ENCODE measurements at places on chromosomes 12 and 14.

- DNase-seq: no peak
Observed at GRCh38 chr12:11162502-11162901, 8.5 kb upstream of the SMIM10L1 start.

DNA sequence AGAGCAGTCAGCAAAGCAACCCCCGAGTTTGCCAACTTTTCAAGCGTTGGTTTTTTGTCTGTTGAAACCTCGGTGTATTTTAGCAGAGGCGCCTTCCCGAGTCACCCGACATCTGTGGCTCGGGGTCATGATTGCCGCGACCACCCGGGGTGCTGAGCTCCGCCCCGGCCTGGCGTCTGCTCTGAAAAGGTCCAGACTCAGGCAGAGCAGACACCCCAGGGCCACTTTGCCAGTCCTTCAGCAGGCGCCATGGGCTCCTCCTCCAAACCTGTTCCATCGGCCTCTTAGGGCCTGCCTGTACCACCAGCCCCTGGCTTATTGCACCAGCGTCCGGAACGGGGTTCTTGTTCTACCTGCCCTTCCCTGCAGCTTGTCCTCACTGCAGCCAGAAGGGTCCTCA lies 19.1 kb downstream of the ANKRD9 start:
- peak; percentile 55 for DNase-seq

GRCh38 chr12:3152892-3153291 lies 75.7 kb downstream of the TSPAN9 start:
- no peak for DNase-seq

DNA sequence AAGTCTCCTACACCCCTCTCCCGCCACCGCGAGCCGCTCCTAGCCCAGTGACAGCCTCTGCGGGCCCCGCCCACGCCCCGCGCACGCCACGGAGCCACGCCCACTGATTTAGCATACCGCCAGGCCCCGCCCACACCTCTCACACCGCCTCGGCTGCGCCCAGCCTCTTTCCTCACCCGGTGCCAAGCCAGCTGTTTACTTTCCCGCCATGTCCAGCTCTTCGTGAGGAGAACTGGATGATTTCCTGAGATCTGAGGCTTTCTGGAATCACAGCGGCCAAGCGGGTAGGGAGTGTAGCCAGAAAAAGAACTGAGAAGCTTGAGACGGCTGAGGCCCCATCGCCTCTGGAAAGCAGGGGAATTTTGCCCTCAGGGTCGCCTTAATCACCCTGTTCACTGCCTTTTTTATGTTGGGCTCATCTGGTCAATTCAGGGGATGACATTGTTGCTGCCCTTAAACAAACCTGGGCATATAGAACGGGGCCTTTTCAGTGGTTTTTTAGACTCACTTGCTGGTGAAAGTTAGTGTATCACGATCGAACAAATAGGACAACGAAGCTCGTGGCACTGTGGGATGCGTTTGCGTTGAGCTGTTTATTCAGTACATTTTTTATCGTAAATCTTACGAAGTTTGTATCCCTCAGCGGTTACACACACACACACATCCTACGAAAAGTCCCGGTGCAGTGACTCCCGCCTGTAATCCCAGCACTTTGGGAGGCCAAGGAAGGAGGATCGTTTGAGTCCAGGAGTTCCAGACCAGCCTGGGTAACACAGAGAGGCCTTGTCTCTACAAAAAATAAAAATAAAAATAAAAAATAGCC lies at the start of gene RNF212B:
Gene RNF212B (plus strand): TSS at position 165 of the 823 bp plus-strand sequence. CDS start 2,410 bp downstream, outside the sequence.
- DNase-seq: peak; percentile 75

DNA sequence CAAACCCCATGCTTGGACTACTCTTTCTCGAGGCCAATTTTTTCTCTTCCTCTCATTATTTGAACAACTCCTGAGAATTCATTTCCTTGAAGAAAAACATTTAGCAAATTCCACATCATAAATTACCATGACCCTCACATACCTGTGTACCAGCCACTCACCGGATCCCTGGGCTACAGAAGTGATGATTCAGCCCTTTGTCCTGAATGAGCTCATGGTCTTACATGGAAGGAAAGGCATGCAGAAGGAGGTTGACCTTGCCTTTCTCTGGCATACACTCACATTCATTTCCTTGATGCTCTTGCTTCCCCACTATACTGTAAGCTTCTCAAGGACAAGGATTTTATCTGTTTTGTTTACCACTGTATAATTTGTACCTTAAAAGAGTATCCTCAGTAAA lies 191.5 kb downstream of the SLC5A8 start:
- no peak for DNase-seq

- no peak for DNase-seq
Observed at GRCh38 chr14:99246536-99247097, 25.4 kb downstream of the BCL11B start.

DNA sequence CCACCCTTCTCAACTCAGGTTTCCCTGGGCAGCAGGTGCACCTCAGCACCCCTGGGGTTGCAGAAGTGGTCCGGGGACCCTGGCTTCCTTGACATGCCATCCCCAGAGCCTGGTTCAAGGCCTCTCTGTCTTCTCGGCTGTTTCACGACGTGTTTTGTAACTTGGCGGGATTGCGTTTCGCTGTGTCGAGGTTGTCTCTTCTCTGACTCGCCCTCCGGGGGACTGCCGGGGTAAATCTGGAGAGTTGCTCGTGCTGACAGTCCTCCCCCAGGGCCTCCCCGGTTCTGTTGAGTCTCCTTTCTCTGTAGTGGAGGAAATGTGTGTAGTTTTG lies 25.6 kb downstream of the MEG3 start:
- no peak for DNase-seq

- no peak for DNase-seq
Observed at GRCh38 chr12:75953312-75953906, 78.2 kb downstream of the PHLDA1 start.

DNA sequence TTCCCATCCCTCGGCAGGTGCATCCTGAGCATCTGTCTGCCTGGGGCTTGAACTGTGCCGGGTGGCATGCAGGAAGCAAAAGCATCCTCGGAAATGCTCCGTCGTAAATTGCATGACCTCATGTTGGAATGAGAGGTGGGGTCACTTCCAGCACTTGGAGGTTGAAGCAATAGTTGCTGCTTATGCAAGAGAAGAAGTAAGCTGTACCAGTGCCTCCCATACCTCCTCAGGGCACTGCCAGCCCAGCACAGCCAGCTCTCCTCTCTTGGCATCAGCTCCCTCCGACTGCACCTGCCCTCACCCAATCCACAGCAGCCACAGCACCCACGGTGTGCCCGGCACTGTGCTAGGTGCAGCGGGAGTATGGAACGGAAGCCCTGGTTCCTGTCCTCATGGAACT lies 11.5 kb downstream of the TEAD4 start:
- DNase-seq: no peak

GRCh38 chr12:58528271-58528670 lies 392.0 kb downstream of the LRIG3 start:
- DNase-seq: no peak

GRCh38 chr12:92503971-92504593 lies 198.7 kb upstream of the PLEKHG7 start:
- no peak for DNase-seq

GRCh38 chr12:82870771-82871377 lies 184.2 kb downstream of the TMTC2 start:
- DNase-seq: no peak

DNA sequence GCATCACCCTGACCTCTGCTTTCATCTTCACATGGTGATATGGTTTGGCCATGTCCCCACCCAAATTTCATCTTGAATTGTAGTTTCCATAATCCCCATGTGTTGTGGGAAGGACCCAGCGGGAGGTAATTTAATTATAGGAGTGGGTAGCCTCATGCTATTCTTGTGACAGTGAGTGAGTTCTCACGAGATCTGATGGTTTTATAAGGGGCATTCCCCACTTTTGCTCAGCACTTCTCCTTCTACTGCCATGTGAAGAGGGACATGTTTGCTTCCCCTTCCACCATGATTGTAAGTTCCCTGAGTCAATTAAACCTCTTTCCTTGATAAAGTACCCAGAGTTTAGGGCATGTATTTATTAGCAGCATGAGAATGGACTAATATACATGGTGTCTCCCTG lies 38.2 kb downstream of the TMBIM6 start:
- no peak for DNase-seq

DNA sequence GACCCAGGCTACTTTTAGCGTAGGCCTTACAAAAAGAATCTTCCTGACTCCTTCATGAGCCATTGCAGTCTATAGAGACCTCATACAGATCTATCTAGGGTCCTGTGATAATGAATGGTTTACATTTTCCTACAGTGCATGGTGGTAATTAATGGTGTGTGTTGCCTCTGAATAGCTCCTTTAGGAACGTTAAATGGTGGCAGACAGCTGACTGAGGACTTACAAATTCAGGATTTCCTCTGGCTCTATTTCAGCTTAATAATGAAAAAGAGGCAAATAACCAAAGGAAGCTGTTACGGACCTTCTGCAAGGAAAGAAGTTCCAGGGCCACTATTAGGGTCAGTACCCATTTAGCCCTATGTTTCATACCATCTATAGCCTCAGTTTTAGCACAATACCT lies 5.1 kb downstream of the IKBIP start:
- DNase-seq: no peak

- DNase-seq: no peak
Observed at GRCh38 chr12:127205781-127206555, 1061.0 kb upstream of the TMEM132C start.

DNA sequence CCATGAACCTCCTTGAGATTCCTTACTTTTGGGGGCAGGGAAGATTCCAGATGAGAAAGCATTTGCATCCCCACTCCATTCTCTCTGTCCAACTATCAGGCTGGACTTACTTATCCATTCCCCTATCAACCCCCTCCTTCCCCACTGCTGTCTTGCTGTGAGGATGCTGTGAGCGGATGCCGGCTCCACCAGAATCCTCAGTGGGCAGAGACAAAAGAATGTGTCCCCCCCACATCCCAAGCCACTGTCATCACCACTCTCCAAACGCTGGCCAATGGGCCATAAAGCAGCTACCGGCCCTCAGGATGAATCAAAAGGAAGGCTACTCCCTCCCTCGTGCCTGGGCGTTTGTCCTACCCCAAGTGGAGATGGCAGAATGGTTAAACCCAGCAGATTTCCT lies 173.0 kb upstream of the NTF3 start:
- DNase-seq: no peak

- no peak for DNase-seq
Observed at GRCh38 chr14:88386256-88386794, 868 bp downstream of the SPATA7 start.

DNA sequence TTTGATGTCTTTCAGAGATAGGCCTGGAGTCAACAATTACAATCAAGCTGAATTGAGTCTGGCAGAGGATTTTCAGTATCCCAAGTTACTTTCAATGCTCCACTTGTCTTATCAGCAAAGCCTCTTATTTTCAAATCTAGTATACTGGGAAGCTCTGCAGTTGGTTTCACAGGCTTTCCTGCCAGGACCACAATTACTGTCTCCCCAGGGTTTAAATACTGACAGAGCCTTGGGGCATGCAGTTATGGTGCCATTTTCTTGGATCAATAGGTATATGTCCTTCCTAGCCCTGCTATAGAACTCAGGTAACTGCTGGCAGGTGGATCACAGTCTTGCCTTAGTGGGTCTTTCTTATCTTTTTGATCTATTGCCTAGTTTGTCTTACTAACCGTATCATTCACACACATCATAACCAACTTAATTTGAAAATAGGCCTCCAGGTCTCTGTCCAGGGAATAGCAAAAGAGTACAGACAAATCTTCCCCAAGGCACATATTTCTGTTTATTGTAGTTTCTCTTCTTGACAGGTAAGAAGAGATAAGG lies 22.4 kb upstream of the RNU6-8 start:
- no peak for DNase-seq

DNA sequence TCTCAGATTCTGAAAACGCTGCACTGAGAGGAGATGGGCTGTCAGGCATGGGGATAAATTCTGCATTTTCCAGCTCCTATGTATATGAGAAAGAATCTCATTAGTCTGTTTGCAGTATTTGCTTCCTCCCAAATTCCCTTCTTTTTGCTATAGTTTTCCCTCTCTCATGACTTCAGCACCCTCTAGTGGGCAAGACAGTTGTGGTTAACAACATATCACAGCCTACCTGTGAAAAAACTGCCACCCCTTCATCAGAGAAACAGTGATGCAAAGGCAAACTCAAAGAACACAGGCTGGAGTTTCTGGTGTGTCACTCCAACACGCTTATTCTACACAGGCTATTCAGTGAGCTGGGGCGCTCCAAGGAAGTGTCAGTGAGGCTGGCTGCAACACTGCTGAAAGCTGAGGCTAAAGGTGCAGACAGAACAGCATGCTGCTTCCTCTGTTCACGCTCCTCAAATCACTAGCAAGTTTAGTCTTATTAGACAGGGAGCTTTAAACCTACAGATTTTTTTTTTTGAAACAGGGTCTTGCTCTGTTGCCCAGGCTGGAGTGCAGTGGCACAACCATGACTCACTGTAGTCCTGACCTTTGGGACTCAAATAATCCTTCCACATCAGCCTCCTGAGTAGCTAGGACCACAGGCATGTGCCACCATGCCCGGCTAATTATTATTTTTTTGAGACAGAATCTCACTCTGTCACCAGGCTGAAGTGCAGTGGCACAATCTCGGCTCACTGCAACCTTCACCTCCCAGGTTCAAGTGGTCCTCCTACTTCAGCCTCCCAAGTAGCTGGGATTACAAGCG lies 19.3 kb downstream of the ZC2HC1C start:
- peak; percentile 17 for DNase-seq

DNA sequence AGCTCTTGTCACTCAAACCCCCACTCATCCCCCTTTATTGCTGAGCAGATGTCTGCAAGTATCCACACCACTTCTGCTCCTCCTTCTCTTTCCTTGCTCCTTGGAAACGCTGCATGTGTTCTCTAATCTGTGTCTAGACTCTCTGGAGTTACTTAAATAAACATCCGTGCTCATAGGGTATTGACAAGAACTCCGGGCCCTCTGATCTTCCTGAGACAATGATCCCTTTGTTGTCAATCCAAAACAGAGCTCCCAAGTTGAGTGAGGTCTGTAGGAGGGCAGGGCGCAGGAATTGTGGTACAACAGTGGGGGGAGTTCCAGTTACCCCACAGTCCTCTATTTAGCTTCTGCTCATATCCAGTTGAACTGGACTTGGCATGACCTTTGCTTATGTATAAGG lies 489.0 kb downstream of the SNAPC1 start:
- DNase-seq: no peak

- no peak for DNase-seq
Observed at GRCh38 chr12:52010692-52011601, 4.2 kb downstream of the TAMALIN start.

GRCh38 chr12:25121916-25122315 lies 73.0 kb downstream of the DNAI7 start:
- DNase-seq: no peak

All from posterior cingulate gyrus (tissue), 11 donors.